Suppressor macrophage treated with lipopolysaccharide for 1 hour (primary cell): ENCODE measurements at places on chromosomes 2 and 18.

DNA sequence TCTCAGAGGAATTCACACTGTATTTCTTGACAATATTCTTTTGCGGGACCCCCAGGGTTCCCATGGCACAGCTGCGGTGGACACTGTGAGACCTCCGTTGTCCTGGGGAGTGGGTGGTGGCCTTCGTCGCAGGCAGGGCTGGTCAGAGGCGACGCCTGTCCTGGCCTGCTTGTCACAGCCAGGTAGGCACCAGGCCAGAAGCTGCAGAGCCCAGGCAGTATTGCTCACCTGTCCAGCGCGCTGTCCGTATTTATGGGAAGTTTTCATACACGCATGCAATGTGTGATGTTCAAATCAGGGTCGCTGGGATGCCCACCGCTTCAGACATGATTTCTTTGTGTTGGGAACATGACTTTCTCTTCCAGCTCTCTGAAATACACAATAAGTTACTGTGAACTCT is 126.6 kb downstream of the RTP5 start:
- DNase-seq: no peak

GRCh38 chr2:33216508-33217182 is 259.8 kb upstream of the RASGRP3 start:
- no peak for DNase-seq

DNA sequence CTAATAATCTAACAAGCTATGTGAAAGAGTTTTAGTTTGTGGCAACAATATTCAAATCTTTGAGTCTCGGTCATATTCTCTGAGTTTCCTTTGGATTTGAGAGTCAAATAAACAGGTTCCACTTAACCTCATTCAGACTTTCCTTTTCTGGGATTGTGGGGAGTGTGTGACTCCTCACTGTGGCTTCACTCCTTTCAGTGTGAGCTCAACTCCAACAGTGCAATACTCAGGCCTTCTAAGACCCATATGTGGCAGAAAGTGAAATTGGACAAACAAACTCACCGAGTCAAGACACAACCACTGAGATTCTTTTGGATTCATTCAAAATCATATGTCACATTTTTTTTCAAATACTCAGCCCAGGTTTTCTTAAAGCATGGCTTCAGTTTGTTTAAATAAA is 25.4 kb downstream of the SLC9A4 start:
- no peak for DNase-seq

- no peak for DNase-seq
Measured at GRCh38 chr18:22865354-22866116, 67.6 kb upstream of the RBBP8 start.

DNA sequence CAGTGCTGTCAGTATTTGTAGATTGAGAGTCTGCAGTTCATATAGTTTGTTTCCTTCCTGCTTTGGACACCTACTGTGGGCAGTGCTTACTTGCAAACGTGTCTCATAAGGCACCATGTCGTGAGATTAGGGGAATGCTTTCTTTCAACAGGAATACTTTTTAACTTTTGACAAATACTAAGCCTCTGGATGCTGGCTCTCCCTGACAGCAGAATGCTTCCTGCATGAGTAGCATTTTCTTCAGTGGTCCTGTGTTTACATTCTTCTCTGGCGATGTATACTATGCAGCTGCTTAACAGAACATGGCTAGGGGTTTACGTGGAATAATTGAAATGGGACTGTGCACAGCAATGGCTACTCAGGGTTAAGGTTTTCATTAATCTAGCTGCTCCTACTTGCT is 807.5 kb downstream of the MBD2 start:
- no peak for DNase-seq
